ENCODE measurements at places on chromosomes 2 and 18. TPM values are rescaled to one million over a fixed set of nuclear protein-coding genes. Genes with fewer than 3 reads are reported as not detected.

DNA sequence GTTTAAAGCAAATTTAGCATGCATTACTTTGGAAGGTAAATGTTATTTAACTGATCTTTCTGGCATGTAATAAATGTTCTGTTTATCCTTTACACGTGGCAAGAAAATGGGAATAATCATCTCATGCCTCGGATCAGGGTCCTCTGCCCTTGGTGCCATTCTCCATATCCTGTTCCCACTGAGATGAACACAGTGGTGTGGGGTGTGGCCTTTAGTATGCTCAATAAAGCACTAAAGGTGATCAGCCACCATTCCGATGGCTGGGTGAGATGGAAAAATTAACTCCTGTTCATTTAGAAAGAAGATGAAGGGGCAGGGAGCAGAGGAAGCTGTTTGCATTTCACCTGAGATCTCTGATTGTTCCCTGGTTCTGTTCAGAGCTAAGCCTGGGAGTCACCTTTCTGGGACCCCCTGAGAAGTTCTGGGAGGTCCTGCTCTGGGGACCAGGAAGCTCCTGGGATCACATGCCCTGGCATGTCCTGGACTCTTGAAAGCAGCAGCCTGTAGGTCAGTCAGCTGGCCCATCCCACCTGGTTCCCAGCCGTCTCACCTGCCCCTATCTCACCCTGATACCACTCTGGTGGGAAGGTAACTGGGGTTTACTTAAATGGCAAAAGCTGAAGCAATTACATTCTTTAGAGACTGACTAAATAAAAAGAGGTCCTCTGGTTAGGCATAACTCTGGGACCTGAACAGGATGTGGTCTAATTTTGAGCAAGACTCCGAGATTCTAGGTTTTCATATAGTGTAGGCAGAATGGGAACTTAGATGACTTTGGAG lies 288.9 kb upstream of the EPAS1 start:
- no peak for DNase-seq

GRCh38 chr18:78733762-78734613 lies 245.6 kb upstream of the SALL3 start:
- DNase-seq = no peak

DNA sequence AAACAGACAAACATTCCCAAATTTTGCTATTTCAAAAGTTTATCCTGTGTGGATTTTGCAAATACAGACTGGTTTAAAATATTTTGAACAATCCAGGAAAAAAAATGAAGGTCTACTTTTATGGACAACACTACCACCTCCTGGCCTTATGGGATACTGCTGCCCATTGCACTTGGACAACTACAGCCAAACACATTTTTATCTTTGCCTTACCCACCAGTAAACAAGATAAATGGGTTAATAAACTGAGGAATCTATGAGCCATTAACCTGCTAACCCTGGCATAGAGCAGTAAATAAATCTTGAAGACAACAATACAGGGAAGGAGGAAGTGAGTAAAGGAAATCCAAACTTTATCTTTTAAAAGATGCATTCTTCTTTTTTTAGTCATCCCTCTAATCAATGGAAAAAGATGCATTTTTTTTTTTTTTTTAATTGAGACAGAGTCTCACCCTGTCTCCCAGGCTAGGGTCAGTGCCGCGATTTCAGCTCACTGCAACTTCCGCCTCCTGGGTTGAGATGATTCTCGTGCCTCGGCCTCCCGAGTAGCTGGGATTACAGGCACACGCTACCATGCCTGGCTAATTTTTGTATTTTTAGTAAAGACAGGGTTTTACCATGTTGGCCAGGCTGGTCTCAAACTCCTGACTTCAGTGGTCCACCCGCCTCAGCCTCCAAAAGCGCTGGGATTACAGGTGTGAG lies 2.1 kb upstream of the SPIRE1 start:
- DNase-seq = no peak

GRCh38 chr2:210287301-210287700 lies 27.7 kb downstream of the MYL1 start:
- no peak for DNase-seq

DNA sequence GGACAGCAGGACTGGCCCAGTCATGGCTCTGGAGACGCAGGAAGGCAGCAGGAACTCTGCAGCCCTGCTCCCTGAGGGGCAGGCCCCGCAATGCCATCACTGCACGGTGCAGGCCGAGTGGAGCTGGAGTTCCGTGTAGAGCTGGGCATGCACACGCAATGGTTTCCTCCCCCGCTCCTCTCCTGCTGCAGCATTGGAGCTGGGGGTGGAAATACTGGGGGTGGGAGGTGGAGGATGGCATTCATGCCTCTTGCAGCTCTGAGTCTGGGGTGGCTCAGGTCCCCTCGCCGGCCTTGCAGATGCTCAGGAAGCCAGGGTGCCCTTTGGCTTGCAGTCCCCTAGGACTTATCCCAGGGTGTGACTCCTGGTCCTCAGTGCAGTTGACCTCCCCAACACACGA lies 78.3 kb upstream of the ASB18 start:
- no peak for DNase-seq

DNA sequence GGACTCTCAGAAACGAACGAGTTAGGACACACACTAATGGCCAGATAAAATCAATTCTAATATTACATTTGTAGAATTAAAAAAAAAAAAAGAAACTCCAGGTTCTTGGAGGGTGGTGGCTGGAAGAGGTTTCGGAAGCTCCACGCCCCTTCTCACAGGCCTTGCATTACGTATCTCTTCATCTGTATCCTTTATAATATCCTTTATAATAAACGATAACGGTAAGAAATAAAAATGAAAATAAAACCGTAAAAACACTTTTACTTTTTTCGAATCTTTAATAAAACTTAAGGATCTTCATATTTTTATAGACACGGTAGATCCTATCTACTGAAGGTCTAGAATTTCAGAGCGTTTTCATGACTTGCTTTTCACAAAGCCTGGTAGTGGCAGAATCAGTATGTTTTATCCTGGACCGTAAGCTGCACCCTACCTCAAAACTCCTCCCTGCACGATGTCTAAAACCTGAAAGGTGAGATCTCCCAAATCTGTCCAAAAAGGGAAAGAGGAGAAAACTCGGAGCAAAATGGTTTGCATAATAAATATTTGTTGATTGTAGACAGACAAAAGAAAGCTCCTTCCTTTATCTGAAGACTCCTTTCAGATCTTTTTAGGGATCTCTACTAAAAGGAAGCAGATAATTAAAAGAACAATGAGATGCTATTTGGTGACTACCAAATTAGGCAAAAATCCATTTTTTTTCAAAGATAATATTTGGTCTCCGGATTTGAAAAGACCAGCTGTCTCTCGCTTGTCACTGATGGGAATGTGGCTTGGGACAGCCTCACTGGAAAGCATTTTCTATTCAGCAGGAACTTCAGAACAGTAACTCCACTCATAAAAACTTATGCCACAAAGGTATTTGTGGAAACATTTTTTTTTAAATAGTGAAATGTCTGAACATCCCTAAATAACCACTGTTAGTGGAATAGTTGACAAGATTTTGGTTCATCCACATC lies 2.0 kb upstream of the CXCR4 start:
- DNase-seq = peak; percentile 28

- peak; percentile 53 for DNase-seq
These were observed 57.8 kb downstream of the PKDCC start for GRCh38 chr2:42105330-42106256.

- DNase-seq = no peak
These were observed 95.2 kb upstream of the SPRED2 start for GRCh38 chr2:65527451-65528240.

DNA sequence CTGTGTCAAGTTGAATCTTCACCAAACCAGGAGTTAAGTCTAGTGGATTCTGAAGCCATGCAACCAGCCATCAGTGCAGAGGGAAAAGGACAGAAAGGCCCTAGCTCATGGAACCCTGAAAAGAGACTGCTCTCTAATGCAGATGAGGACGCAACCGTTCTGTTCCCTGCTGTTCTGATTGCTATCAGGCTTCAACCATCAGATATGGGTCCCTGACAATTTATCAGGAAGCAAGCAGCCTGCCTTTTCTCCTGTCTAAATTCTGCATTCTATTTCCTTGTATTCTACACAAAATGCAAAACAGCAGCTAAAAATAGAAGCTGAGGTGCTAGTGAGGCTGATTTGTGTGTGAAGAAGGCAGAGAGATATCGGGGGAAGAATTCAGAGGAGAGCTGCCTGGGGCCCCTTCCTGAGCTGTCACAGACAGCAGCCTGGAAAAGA lies 68.4 kb upstream of the RTN4 start:
- no peak for DNase-seq

DNA sequence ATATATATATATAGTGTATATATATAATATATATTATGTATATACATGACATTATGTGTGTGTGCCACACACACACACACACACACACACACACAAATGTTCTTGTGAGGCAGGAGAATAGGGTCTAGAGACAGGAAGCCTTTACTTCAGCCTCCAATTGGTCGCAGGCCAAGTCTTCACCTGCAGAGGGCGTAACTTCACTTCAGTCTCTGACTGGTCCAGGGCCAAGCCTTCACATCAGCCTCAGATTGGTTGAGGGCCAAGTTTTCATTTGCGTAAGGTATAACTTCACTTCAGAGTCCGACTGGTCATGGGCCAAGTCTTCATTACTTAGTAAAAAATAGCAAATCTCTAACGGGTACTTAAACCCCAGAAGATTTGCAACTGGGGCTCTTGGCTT lies 13.2 kb upstream of the SS18 start:
- peak; percentile 27 for DNase-seq

DNA sequence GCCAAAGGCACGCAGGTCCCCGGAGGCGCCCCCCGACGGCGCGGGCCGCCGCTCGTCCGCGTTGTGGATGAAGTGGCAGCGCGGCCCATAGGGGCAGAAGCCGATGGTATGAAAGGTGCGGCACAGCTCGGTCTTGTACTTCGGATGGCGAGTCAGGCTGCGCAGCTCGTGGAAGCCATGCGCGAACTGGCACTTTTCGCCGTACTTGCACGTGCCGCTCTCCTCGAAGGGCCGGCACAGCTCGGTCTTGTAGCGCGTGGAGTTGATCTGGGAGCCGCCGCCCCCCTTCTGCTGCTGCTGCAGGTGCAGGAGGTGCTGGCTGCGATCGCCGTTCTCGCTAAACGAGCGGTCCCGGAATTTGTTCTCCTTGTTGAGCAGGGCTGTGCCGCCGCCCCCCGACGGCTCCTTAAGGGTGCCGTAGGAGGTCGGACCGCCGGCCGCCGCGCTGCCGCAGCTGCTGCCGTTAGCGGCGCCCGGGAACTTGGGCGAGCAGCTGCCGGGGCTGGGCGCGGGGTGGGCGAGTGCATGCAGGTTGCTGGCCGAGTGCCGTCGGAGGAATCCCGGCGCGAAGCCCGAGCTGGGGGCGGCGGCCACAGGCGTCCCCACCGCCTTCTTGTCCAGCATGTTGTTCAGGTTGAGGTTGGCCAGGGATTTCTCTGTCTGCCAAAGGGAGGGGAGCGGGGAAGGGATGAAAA lies 1.2 kb downstream of the ZFP36L2 start:
- peak; percentile 59 for DNase-seq

GRCh38 chr18:22831441-22831904 lies 101.7 kb upstream of the RBBP8 start:
- no peak for DNase-seq

GRCh38 chr2:239582476-239582875 lies 181.7 kb upstream of the HDAC4 start:
- no peak for DNase-seq

DNA sequence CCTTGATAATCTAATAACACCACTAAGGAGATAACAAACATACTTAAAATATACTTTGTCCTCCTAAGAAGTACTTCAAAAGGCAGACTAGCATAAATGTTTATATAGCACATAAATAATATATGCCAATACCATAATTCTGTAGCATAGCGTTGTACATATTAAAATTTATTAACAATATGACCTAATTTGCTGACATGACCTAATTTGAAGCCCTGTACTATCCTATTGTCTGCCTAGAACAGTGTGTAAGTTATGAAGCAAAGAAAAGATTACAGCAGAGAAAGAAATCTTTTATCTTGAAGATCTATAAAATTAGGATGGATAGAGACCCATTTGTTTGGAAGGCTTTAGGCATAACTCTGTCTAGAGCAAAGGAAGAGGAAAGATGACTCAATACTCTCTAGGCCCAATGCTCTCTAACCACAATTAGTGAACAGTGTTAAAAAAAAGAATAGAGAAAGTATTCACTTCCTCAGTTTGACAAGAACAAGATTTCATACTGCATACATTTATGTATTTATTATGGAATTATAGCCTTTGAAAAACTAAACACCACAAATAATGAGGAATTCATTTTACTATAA lies 231.3 kb downstream of the ZRANB3 start:
- no peak for DNase-seq

GRCh38 chr18:76486574-76486973 lies 8.5 kb downstream of the ZNF516 start:
- no peak for DNase-seq

DNA sequence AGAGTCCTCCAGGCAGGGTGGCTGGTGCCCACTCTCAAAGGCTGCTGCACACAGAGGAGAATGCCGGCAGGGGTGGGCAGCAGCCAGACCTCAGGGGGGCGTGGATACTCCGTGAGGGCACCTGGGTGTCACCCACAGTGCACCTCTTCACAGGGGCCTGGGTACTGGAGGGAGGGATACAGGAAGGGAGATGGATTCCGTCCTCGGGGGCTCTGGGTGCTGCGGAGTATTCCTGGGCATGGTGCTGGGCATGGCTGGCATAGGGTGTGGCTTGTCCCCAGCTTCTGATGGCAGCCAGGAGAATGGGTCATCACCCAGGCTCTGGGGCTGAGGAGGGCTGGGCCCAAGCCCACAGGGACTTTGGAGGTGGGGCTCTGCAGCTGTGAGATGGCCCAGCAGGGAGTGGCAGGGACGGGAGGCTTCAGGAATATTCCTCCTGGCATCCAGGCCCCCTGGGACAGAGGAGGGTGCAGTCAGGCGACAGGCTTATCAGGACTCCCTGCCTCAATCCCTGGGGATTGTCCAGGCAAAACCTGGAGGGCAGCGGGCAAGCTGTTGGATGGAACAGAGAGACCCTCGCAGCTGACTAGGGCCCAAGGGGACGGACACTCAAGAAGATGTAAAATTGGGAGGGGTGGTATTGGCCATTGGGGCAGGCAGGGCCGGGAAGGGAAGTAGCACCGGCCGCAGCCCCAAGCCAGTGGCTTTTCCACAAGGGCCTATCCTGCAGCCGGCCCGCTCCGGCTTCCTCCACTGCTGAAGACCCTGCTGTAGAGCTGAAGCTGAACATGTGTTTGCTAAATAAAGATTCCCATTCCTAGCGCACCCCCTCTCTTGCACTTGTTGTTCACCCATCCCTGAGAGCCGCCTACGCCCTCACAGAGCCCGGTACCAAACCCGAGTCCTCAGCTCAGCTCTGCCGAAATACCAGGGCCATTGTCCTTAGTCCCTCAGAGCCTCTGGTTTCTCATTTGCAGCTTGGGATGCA lies 5.7 kb upstream of the KLHL30 start:
- no peak for DNase-seq

The ATP6V1B1 gene
- total RNA-seq = not detected

The AOX1 gene
- not detected for total RNA-seq

The REG3G gene
- not detected for total RNA-seq

Data from naive thymus-derived CD8-positive, alpha-beta T cell (primary cell).